Calu3 (cell line): ENCODE measurements at places on chromosomes 12 and 14. TPM values are rescaled to one million over a fixed set of nuclear protein-coding genes. Genes with fewer than 3 reads are reported as not detected.

The BHLHE41 gene
- total RNA-seq: 44.1 and 54.1 TPM in 2 replicates

The TGFB3 gene
- 2.2 and 2.5 TPM in 2 replicates for total RNA-seq

The NOVA1 gene
- total RNA-seq: not detected in 2 replicates

The MIP gene
- total RNA-seq: not detected in 2 replicates

The CHST11 gene
- total RNA-seq: 1.1 and 1.4 TPM in 2 replicates

The ST8SIA1 gene
- not detected in 2 replicates for total RNA-seq

The KLRD1 gene
- 0.14 TPM in 1 of 2 replicates, not detected in the other for total RNA-seq

- DNase-seq: no peak
Measured at GRCh38 chr14:50739186-50739585, 71.1 kb upstream of the SAV1 start.

DNA sequence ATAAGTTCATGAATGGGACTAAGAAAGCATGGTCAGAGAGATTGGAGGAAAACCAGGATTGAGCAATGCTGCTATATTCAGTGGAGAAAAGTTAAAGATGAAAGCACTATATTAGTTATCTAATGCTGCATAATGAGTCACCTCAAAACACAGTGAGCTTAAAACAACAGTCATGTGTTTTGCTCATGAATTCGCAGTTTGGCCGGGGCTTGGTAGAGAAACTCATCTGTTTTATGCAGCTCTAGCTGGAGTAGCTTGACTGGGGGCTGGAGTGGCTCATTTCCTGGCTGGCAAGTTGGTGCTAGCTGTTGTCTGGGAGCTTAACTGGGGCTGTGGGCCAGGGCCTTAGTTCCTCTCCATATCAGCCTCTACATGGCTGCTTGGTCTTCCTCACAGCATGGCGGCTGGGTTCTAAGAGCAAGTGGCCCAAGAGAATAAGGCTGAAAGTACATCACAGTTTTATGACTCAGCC is 90.1 kb downstream of the ADCK1 start:
- no peak for DNase-seq

DNA sequence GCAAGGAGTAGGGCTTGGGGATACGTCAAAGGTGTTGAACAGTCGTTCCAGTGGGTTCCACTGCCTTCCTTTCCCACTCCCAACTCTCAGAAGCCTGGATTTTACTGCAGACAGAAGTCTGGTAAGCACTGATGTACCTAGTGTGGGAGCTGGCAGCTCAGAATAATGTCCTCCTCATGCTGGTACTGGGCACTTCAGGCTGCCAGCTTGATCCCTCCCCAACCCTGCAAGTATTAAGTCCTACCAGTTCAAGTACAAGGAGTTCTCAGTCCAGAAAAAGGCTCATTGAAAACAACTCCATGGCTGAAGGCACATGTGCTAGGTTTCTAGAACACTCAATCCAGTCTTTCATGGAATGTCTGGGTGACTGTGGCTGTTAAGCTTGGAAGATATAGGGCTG is 304.3 kb downstream of the NUAK1 start:
- DNase-seq: no peak

GRCh38 chr12:104786352-104786751 is 171.7 kb downstream of the SLC41A2 start:
- DNase-seq: no peak

- no peak for DNase-seq
Measured at GRCh38 chr12:830111-830867, 77.9 kb downstream of the WNK1 start.

- no peak for DNase-seq
Measured at GRCh38 chr12:3770891-3771290, 18.0 kb upstream of the CRACR2A start.

DNA sequence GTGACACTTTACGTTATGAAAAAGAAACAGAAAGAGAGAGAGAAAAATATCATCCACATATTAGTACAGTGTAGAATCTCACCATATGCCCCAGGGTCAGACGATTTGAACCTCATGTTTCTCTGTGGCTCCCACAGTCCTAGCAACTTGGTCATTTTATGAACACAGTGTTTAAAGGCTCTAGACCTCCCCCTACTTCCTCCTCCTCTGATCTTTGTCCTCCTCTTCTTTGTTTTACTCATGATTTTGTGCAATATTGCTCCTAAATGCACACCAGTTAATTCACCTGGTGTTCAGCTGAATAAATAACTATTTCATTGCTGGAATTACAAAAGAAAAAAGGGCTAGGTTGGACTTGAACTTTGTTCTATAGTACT is 18.2 kb downstream of the GLT1D1 start:
- DNase-seq: no peak

- DNase-seq: no peak
Measured at GRCh38 chr12:25187781-25188180, 7.2 kb downstream of the DNAI7 start.

DNA sequence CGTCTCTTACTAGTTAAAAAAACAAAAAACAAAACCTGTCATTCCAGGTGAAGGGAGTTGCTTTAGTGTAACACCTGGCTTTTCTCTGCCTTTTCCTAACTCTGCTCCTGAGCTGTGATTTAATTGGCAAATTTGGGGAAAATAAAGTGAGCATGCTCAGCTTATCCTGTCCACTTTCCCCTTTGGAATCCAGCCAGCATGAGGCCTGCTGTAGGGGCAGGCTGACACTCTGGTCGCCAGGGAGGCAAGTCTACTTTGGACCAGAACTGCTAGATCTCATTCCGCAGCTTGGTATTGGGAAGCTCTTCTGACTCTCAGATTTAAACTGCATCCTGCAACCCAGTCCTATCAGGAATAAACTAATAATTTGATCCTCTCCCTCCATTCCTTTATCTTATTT is 30.1 kb downstream of the CDKN1B start:
- no peak for DNase-seq

GRCh38 chr14:100333827-100334226 is 10.7 kb downstream of the SLC25A47 start:
- no peak for DNase-seq

GRCh38 chr12:1848146-1848545 is 27.8 kb downstream of the LRTM2 start:
- DNase-seq: no peak

DNA sequence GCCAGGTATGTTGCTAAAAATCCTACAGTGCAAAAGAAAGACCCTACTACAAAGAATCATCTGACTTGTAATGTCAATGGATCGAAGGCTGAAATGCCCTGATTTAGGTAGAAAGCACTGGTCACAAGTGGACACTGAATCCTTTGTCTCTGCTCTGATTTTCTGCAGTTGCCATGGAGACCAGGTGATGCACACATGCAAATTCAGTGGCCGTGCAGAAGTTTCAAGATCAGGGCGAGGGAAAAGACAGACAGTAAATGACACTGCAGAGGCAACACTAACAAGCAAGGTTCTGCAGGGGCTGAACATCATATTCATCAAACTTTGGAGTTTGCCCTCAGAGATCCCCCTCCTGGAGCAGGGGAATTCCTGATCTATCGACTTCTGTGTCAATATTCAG is 370.3 kb upstream of the TMEM132C start:
- no peak for DNase-seq

GRCh38 chr12:63079791-63080502 is 71.1 kb downstream of the AVPR1A start:
- no peak for DNase-seq
